B cell (primary cell): ENCODE measurements at places on chromosomes 3 and 15. TPM values are rescaled to one million over a fixed set of nuclear protein-coding genes. Genes with fewer than 3 reads are reported as not detected.

GRCh38 chr3:107884719-107885460, 205.9 kb downstream of the CD47 start:
- peak; percentile 4 for DNase-seq

- DNase-seq: no peak
Observed at GRCh38 chr3:14852717-14853116, 34.0 kb downstream of the FGD5 start.

- DNase-seq: no peak
Observed at GRCh38 chr3:8518138-8518537, 16.5 kb downstream of the LMCD1 start.

GRCh38 chr3:46829699-46830208, 33.5 kb downstream of the MYL3 start:
- DNase-seq: no peak

Gene FSIP1
- 0.44 and 0.49 TPM in 2 replicates for total RNA-seq

DNA sequence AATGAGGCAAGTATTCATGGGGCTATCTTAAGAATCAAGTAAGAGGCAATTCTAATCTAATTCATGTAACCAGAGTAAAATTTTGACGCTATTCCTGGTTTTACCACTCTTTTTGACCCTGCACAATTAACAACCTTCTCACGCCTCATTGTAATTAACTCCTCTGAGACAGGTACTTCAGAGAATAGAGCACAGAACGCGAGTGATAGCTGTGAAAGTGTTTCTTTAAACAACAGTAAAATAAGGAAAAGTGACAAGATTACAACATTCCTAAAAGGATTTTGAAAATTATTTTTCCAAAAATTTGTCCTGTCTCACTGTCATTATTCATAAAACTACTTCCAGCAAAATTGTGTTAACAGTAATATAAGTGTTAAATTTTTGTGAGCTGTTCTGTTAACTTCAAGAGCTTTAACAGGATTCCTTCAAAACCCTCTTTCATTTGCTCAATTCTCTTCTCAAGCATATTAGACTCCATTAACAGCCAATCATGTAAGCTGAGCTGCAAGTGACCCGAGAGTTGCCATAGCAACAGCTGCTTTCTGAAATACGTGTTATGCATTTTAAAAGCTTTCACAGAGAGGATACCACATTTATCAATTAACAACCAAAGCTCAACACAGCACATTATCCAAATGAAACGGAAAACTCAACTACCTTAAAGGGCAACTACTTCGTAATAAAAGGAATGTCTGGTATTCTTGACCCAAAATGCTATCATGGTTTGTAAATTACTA, 93.1 kb downstream of the STAG1 start:
- DNase-seq: peak; percentile 16

Gene SLC2A2
- not detected in 2 replicates for total RNA-seq

GRCh38 chr3:174169736-174170135, 689.4 kb upstream of the NAALADL2 start:
- no peak for DNase-seq
